GM23248 (cell line): ENCODE measurements at places on chromosomes 5 and 9.

GRCh38 chr5:164573397-164573796 lies 1068.0 kb downstream of the MAT2B start:
- DNase-seq: no peak

DNA sequence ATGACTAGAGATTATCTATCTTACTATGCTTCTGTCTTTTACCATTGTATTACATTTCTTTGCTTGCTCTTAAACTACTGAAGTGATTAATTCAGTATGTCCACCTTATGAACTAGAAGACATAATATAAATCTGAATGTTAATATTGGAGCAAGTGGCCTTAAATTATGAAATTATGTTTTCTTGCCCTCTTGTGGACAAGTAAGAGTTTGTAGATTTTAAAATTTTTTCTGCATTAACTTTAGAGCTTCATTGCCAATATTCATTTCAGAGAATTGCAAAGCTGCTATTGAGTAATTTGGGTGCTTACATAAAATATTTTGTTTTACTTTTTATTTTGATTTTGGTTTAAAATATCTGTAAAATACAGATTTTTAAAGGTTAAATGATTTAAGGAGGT lies 55.3 kb downstream of the RANBP17 start:
- peak; percentile 27 for DNase-seq

DNA sequence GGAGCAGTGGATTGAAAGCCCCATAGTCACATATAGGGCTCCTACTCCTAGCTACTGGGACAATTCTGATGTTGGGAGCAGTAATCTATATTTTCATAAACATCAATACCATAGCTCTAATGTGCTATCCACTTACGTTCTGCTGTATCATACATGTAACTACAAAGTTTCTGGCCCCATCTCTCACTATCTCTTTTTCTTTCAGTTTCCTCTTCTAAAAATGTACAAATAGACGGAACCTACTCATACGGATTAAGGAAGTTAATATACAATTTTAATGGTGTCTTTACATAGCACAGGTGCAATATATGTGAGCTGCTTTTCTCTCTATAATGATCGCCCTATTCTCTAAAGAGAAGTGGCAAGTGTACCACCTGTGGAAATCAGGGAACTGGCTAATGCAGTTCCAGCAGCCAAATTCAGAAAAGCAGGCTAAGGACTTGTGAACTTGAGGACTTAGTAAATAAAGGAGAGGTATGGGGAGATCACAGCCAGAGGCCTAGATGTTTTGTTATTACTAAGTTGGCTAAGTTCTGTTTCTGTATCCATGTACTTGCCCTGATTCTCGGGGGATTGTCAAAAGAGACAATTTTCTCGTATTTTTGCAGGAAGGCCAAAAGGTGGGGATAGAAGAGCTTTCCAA lies 1021.9 kb downstream of the CDH12 start:
- no peak for DNase-seq

DNA sequence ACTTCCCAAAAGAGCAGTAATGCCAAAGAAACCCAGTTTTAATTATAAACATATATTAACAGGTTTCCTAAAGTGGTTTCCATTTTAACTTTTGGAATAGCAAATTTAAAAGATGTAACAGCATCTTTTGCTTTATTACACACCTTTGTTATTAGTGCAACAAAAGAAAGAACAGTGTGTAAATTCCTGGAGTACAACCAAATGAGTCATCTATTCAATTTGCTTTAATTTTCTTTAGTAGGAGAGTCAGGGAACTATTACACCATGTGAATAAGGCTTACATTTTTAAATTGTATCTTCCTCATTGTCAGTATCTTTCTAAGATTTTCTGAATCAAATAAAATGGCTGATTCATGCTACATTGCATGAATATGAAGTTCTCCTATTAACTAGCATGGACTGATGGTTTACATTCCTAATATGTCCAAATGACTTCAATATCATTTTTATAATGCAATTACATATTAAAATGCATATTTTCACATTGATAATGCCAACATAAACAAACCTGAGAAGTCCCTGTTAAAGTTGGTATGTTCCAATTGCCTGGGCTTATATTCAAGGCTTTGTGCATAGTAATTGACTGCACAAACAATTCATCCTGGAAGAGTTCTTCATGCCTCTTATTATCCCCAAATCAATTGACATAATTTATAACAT lies 22.5 kb downstream of the EDIL3 start:
- no peak for DNase-seq

DNA sequence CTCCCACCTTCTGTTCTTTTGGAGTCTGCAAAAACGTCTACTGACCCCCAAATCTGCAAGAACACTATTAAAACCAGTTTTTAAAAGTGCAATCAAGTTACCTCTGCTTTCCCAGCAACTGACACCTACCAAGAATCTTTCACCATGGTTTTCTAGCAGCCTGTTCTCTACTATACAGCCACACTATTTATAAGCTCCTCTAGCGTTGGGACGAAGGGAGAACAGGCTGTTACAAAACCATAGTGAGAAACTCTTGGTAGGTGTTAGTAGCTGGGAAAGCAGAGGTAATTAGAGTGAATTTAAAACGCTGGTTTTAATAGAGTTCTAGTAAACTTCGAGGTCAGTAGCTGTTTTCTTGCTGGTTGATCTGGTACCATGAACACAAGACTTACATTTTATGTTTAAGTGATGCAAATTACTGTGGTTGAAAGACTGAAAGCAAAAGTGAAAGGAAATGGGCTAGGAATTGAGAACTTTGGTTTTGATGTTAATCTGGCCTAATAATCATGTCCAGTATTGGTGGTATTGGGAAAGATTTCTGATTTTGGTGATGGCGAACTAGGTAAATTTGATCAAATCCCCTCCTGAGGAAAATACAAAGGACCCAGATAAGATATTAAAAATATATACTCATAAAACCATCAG lies 5.3 kb downstream of the MROH2B start:
- DNase-seq: no peak

DNA sequence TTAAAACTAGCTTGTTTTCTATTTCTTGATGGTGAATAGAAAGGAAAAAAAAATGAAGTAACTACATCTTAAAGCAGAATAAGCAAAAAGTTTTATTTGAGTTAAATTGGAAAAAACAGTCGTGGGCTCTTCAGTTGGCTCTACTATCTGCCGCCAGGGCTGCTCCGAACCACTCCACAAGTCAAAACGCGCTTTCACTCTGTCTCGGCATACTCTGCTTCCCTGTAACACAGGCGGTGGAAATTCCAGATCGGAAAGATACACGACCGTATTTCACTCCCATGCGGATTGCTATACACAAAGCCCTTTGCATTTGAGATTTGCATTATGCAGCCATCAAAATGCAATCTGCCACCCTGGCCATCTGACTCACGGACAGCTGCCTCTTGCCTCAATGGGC lies 505.6 kb downstream of the IRX1 start:
- DNase-seq: no peak

DNA sequence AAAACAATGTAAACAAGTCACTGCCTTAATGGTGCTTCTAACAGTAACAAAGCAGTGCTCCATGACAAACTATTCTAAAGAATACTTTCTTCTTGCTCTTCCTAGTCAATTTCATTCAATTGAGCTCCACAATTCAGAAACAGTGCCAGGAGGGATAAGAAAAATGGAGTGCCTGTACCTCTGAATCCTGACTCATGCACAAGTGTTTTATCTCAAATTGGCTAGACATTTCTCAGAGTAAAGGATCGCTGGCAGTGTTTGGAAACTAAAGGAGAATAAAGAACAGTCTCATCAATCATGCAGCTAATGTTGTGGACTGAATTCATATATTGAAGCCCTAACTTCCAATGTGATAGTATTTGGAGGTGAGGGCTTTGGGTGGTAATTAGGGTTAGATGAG lies 27.6 kb downstream of the SLC25A51 start:
- DNase-seq: no peak

- no peak for DNase-seq
These were observed 338.0 kb downstream of the NSG2 start for GRCh38 chr5:174383210-174384167.

DNA sequence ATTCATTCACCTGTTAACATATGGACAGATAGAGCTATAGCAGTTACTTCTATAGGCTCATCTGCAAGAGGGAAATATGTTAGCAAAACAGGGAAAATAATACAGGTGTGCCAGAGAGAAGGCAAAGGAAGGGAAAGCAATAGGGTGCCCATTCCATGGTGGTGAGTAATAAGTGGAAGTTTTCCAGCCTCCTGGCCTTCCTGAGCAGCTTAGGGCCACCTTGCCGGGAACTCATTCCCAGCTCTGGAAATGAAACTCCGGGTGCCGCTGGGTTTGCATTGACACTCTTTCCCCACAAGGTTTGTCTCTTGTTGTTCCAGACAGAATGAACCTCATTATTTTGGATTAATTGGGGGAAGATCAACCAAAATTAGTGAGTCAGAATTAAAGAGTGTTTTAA lies 58.4 kb downstream of the SLC1A3 start:
- DNase-seq: no peak

GRCh38 chr9:134598884-134599245 lies 42.7 kb upstream of the COL5A1 start:
- DNase-seq: peak; percentile 38

DNA sequence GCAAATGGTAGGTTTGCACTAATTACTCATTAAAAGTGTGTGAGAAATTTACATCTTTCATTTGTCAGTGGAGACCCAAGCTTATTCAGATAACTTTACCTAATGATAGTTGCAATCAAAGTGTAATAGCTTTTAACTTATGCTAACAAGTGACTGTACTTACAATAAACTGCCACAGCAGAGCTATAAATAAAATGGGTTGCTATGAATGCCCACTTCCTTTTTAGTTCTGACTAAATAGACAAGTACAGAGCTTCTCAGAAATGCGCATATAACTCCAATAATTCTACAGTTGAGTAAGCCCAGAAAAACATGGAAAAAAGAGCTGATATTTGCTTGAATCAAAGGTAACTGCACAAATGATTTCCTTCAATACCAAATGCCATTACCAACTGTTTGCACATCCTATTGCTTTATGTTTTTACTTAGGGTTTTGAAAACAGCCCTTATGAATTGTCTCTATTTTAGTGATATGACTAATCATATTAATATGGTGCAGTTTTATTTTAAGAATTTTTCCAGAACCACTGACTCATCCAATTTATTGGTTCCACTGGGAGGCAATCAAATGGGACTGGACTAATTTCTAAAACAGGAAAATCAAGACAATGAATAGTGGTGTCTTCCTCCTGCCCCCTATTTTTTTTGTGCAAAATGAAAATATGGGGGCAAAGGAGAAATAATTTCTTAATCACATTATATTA lies 84.1 kb downstream of the PPP2R2B start:
- peak; percentile 29 for DNase-seq

DNA sequence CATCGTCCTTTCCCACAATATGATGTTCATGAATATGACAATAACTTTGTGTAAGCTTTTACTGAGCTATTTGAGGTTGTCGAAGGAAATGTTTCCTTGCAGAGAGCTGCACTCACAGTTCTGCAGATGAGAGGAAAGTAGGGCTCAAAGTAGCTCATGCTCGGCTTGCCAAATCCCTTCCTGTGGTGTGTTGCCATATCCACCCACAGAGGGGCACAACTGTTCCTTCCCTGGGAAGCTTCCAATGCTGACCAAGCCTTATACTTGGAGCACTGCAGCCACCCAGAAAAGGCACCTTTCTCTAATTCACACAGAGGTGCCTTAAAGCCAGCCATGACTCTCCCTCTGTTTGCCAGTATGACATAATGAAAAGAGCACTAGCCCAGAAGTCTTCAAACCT lies 390.3 kb downstream of the CAAP1 start:
- DNase-seq: no peak

GRCh38 chr5:50822046-50822445 lies 155.6 kb downstream of the PARP8 start:
- no peak for DNase-seq

DNA sequence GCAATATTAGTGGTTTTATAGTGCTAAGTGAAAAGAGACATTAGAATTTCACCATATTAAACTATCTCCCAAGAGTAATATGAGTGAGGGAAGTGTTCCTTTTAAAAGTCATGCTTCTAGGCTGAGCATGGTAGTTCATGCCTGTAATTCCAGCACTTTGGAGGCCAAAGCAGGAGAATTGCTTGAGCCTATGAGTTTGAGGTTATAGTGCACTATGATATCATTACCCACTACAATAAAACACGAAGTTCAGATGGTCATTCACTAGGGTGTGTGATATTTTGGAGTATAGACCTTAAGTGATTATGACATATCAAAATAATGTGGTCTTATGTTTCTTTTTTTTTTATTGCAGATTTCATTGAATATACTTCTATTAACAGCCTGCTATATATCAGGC lies 6.7 kb downstream of the KIF2A start:
- DNase-seq: peak; percentile 14

DNA sequence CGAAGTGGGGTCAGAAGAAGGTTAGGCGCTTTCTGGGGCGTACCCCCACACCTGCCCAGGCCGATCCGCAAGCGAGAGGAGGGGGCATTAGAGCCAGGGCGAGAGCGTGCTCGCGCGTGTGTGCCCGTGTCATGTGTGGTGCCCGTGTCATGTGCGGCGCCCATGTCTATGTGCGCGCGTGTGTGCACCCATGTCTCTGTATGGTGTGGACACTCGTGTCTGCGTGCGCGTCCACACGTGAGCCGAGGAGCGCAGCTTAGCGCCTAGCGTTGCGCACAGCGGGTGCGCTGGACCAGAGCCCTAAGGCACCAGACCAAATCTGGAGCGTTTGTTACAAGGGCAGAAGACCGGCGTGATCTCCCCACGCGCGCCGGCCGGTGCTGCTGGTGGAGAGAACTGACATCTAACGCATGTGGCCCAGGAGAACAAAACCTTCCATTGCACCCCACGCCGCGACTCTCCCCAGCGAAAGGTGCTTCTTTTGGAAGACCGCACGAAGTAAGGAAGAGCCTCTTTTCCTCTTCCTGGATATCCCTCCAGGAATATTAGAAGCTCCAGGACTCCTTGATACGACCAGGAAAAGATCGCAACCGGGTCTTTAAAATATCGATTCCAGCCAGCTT lies 644 bp downstream of the NIM1K start:
- DNase-seq: peak; percentile 74
